Bladder microvascular endothelial cell (primary cell): ENCODE measurements at places on chromosomes 5 and 9. TPM values are rescaled to one million over a fixed set of nuclear protein-coding genes. Genes with fewer than 3 reads are reported as not detected.

The NOL8 gene
- total RNA-seq: 14.2 and 32.7 TPM in 2 replicates

The GABRG2 gene
- total RNA-seq: not detected in 2 replicates

The EXD3 gene
- total RNA-seq: 18.0 and 25.7 TPM in 2 replicates

The PCDHGB1 gene
- total RNA-seq: 0.65 and 2.8 TPM in 2 replicates

The SLC45A2 gene
- total RNA-seq: not detected in 2 replicates

The TMEM232 gene
- total RNA-seq: 0.32 and 0.63 TPM in 2 replicates

The PCDHA11 gene
- total RNA-seq: under 0.01 and 0.13 TPM in 2 replicates

The SUSD1 gene
- total RNA-seq: 23.5 and 42.3 TPM in 2 replicates

The GPR150 gene
- total RNA-seq: 0.06 TPM in 1 of 2 replicates, not detected in the other
